ENCODE measurements at places on chromosomes 7 and 10.

- no peak for DNase-seq
These were observed 1.6 kb upstream of the HILPDA start for GRCh38 chr7:128453836-128454804.

DNA sequence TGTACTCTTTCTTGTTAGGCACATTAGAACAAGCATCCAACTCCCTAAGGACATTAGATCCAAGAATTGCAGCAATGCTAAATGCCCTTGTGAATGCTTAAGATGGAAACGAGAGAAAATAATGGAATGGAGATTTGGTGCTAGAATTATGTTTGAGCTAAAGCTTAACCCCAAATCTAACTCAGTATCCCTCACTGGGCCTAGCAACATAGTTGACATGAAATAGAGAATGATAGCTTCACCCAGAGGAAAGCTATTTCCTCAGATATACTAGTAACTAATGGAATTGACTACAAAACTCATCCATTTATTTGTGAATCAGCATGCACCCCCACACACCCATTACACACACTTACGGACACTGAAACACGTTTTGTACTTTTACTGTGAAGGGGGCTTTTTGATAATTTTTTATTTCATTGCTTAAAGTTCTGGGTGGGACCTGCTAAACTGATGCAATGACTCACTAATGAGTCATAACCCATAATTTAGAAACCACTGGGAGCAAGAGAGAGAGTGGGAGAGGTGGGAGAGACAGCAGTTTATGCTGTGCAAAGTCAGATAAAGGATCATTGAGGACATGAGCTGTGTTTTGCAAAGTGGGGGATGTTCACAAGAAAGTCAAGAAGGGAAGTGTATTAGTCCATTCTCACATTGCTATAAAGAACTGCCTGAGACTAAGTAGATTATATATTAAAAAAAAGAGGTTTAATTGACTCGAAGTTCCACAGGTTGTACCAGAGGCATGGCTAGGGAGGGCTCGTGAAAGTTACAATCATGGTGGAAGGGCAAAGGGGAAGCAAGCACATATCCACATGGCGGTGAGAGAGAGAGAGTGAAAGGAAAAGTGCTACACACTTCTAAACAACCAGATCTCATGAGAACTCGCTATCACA is 382.7 kb downstream of the SFMBT2 start:
- DNase-seq = no peak

- DNase-seq = no peak
These were observed 26.8 kb downstream of the DNAJC1 start for GRCh38 chr10:21976739-21977138.

DNA sequence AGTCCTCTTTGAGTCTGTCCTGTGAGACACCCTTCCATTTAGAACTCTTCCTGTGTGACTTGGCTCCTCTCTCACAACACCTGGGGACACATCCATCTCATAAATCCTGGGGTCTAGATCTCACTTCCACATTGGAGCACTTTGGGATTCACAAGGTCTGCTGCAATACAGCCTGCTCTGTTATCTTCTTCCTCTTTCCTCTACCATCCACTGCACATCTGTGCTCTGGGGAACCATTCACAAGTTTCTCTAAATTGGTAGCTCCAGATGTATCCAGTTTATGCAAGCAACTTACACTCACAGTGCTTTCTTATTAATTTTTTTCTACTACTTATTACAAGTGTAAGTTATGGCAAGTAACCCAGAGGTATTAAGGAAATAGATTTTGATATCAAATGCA is 5.5 kb upstream of the FIGNL1 start:
- no peak for DNase-seq

Data from dorsolateral prefrontal cortex (tissue), 122 donors.